HT1080 (cell line): ENCODE measurements at places on chromosomes 4 and X.
A peak's percentile ranks its signal among the peaks of the same experiment; 100 is the strongest.

GRCh38 chr4:160251522-160252170 is 1148.8 kb downstream of the RAPGEF2 start:
- no peak for DNase-seq

GRCh38 chr4:169810325-169811323 is 52.9 kb upstream of the HPF1 start:
- peak; percentile 52 for DNase-seq

- no peak for DNase-seq
Observed at GRCh38 chr4:174709526-174709925, 119.5 kb downstream of the GLRA3 start.

DNA sequence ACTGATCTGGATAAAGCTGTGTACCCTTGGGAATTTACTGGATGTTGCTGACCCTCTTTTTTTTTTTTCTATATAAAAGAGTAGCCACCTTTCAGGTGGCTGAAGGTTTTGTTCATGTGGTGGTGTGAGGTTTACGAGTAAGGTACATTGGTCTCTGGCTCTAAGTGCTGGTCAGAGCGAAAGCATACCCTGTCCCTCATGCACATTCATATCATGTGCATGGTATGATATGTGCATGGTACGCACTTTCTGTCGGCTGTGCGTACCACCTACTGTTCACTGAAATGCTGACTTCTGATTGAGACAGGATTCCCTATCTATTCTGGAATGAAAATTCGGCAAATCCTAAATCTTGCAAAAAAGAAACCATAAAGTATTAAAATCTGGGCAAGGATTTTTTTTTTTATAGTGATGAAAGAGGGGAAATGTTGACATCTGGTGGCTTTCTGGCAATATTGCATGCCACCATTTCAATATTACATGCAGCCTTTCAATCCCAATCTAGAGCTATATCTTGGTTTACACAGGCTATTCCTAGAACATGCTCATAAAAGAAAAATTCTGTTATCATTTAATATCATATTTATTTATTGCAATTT is 32.8 kb downstream of the FAM149A start:
- DNase-seq = peak; percentile 45

DNA sequence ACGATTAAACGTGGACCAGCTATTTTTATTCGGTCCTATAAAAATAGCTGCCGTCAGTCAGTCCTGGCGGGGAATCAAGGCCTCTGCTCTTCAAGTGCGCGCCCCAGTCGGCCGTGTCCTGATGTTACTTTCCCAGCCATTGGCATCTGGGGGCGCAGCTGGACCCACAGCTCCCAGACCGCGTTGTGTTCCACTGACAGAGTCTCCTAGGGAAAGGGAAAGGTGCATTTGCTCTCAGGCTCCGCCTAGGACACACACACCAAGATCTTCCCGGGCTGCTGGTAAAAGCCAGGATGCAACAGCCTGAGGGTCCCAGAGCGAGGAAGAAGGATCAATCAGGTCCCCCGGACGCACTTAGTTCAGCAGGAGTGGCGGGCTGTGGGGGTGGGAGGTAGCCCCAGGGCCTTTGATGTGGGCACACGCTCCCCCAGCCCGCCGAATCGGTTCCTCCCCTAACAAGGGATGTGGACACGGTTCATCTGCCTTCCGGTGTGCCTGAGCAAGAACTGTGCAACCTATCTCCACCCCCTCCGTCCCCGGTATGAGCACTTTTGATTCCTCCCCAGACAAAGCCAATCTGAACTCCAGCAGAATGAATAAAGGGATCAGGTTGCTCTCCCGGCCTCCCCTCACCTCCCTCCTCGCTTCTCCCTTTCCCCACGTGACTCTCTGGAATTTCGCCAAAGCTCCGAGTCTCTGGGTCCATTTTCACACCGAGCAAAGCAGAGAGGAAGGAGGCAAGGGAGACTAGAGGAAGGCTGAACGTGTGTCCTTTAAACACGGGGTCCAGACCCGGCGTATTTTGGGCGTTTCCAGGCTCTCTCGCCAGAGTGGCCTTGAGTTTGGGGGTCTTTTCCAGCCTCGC is 626 bp upstream of the FRAS1 start:
- DNase-seq = peak; percentile 87

- DNase-seq = peak; percentile 51
Observed at GRCh38 chr4:89482926-89483595, 175.5 kb upstream of the GPRIN3 start.

DNA sequence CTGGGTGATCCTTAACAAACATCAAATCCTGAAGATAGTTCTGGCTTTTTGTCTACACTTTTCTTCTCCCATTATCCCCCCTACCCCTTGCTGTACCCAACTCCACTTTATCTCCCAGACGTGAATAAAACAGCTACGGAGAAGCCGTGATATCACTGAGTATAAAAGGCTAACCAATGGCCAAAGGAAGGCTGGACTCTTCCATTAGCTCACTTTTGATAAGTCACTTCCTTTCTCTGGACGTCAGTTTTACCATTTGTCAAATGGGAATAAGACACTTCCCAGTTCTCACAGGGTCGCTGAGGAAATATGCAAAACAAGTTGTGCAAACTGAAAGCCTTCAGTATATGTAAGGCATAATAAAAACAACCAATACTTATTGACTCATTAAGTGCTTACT is 38.6 kb upstream of the EDA2R start:
- DNase-seq = peak; percentile 55

DNA sequence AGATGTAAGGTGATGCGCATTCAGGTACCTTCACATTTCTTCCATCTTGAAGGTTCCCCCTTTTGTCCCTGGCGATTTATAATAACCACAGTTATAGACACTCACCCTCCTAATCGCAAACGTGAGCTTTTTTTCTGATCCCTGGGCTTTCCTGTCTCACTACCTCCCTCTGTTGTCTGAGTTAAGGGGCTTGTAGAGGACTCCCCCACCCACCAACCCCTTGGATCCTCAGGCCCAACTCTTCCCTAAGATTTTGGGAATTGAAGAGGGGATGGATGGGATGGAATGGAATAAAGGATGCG is 1.4 kb downstream of the CNKSR2 start:
- DNase-seq = no peak

GRCh38 chrX:115632455-115632854 is 71.5 kb downstream of the PLS3 start:
- DNase-seq = peak; percentile 7

DNA sequence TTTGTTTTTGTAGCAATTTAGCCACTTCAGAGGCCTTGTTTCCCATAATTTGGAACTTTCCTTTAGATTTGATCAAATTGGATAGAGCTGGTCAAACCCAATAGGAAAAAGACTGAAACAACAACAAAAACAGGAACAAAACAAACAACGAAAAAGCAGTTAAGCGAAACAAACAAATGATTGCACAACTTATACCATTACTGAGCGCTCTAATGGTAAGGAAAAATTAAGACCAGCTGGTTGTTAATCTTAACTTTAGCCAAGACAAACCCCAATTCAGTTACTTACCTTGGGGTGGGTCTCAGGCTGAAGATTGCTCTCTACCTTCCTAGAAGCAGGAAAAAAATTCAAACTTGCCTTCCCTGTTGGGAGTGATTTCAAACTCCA is 38.3 kb downstream of the SPCS3 start:
- DNase-seq = no peak

DNA sequence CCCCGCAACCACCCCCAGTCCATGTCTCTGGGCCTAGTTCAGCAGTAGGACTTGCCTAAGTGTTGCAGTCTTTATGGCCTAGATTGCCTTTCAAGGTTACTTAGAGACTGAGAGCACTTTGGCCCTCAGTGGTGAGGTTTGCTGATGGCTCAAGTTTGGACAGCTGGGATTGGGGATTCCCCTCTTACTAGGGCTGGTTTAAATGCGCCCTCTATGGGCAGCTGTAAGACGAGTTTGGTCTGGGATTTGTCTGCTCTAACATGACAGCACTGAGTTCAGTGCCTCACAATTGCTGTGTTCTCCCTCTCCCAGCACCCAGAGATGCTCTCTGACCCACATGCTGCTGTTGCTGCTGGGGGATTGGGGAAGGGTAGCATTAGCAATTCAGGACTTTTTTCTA is 23.1 kb downstream of the DACH2 start:
- DNase-seq = peak; percentile 18

DNA sequence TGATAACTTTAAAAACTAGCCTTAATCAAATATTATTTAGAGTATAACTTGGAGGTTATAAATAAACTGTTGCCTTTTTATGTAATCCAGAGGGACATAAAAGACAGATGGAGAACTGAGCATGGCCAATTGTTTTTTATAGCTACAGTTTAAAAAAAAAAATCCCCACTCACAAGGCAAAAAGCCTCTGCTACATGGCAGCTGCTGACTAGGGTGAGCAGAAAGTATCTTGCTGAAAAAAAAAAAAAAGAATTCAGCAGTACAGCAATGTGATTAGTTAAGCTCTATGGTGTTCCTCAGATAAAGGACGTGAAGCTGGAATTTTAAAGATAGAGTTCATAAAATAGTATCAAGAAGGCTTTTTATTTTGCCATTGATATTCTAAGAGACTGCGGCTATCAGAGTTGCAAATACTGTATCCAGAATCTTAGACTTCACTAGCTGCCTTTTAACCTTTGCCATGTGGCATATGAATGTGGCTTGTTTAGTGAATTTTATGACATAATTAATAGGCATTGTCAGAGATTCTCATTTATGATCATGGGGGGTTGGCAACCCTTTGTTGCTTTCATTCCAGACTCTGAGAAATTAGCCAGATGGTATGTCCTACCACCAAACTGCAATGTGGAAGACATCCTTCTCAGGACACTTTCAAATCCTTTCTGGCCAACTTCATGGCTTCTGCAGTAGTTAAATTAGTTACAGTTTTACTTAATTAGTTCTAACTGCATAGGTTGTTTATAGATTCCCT is 498.0 kb downstream of the STPG2 start:
- DNase-seq = no peak

GRCh38 chr4:116027311-116027710 is 913.9 kb upstream of the NDST4 start:
- DNase-seq = peak; percentile 87

GRCh38 chr4:24514808-24515207 is 69.5 kb downstream of the DHX15 start:
- DNase-seq = no peak

- DNase-seq = no peak
Observed at GRCh38 chr4:23348789-23349498, 540.9 kb downstream of the PPARGC1A start.

GRCh38 chrX:36978886-36979285 is 29.3 kb upstream of the FAM47C start:
- DNase-seq = peak; percentile 79

- DNase-seq = peak; percentile 11
Observed at GRCh38 chr4:9952415-9952950, 68.8 kb downstream of the SLC2A9 start.

- DNase-seq = no peak
Observed at GRCh38 chr4:68373513-68373912, 23.6 kb upstream of the YTHDC1 start.

GRCh38 chrX:125378205-125378604 is 58.5 kb downstream of the TEX13C start:
- no peak for DNase-seq

DNA sequence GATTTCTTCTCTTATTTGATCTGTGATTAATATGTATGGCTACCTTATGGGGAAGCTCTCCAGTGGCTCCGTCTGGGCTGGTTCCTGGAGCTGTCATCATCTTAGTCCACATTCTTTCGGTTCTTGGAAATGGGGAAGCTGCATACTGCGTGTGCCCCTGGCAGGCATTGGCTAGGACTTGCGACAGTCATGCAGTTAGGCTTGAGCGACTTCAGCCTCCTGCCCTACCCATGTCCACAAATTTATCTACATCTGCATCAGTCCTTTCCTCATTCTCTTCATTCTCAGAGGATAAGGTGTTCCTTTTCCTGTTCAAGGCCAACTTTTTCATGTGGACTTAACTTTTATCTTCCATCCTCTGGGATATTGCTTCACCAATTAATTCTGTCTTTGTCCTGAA is 214.2 kb downstream of the RELL1 start:
- DNase-seq = no peak

GRCh38 chrX:21847342-21847741 is 7.9 kb downstream of the MBTPS2 start:
- DNase-seq = no peak

- peak; percentile 78 for DNase-seq
Observed at GRCh38 chr4:108336076-108336475, 167.3 kb upstream of the LEF1 start.

DNA sequence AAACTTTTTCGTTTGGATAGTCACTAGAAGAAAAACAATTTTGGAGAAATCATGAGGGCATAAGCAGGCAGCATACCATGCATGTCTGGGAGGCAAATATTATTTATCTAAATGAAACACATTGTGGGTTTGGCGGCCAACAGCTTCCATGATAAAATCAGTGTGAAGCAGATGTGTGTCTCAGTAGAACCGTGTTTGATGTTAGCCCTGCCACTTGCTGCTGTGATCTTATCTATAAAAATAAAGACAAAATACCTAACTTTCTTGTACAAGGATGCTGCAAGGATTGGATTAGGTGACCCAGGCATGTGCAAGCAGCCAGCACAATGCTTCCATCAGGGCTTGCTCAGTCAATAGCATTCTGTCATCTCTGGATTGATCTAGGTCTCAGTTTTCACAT is 341.4 kb downstream of the PACRGL start:
- no peak for DNase-seq

GRCh38 chrX:11446336-11446735 is 153.1 kb downstream of the AMELX start:
- DNase-seq = no peak

GRCh38 chr4:140163029-140163810 is 9.2 kb upstream of the MAML3 start:
- DNase-seq = peak; percentile 65

DNA sequence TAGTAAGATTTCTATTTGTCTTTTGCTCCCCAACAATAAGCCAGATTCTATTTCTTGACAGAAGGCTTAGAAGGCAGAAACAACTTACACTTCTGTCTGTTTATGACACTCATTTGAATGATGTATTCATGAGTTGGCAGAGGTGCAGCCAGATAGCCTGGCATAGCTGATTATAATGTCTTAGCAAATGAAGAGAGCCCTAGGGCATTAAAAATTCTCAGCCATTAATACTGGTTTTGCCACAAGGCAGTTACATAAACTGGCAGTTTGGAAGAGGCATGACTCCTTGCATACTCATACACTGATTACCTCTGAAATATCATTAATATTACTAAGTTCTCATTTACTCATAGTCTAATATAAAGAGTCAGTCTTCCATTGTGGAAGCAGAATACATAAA is 728.5 kb upstream of the NDST4 start:
- DNase-seq = no peak

DNA sequence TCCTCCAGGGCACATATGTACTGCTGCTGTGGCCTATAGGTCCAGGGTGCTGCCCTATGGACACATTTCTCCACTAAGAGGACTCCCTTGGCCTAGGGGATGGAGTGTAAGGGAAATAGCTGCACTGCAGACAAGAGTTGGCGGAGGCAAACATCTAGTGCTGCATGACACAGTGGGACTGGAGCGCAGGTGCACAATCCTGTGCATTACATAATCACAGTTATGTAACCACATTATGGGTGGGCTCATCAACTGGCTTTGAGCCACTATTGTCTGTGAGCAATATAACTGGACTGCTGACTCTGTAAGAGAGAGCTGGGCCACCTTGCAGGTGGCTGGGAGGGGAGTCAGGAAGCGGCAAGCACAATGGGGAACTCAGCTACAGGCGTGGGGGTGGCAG is 3.2 kb upstream of the TIGD2 start:
- DNase-seq = no peak

GRCh38 chrX:128807367-128807766 is 715.9 kb downstream of the SMARCA1 start:
- peak; percentile 36 for DNase-seq

GRCh38 chr4:108060686-108061321 is 71.1 kb downstream of the HADH start:
- DNase-seq = no peak
